HFFc6 (cell line): ENCODE measurements at places on chromosomes 3 and 15. TPM values are rescaled to one million over a fixed set of nuclear protein-coding genes. Genes with fewer than 3 reads are reported as not detected.
A peak's percentile ranks its signal among the peaks of the same experiment; 100 is the strongest.

DNA sequence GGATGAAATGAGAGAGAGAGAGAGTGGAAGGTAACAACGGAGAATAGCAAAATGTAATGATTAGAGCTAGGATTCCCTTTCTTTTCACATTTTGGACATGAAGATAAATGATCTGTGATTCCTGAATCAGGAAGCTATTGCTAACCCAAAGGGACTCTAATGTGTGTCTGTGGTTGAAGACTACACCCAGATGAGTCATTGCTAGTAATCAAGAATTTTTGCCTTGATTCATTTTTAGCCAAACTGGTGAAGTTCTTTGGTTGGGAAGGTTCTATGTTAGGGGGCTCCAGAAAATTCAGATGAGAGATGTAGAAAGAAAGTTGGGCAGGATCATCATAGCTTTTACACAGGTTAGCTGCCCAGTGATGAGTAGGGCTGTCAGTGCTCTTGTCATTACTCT lies 116.4 kb downstream of the DUT start:
- peak; percentile 76 for DNase-seq

DNA sequence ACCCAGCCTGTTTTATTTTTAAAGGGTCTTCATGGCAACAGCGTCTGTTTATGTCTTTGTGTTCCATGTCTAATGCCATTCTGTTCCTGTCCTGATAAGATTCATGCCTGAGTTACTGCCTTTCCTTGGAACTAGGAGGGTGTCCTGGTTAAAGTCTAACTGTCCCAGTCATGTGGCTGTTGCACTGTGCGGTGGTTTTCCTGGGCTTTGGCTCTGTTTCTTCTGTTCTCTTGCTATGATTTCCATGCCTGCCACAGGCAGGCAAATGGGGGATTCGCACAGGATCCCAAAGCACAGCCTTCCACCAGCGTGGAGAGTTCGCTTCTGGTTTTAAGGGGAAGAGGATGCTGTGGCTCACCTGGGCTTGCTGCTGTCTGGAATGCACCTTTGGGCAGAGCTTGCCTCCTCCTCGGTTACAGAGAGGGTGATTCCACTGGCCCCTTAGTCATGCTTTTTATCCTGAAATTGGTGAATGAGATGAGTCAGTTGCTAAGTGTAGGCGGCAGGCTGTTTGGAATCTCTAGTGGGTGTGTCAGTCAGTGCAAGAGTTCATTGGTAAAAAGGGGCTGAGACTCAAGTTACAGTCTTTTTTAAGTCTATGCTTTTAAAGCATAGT lies 86.8 kb downstream of the CCK start:
- peak; percentile 87 for DNase-seq

GRCh38 chr3:159948429-159949144 lies 40.0 kb upstream of the IL12A start:
- DNase-seq = peak; percentile 79

- DNase-seq = no peak
Observed at GRCh38 chr3:194112120-194113106, 23.5 kb upstream of the HES1 start.

DNA sequence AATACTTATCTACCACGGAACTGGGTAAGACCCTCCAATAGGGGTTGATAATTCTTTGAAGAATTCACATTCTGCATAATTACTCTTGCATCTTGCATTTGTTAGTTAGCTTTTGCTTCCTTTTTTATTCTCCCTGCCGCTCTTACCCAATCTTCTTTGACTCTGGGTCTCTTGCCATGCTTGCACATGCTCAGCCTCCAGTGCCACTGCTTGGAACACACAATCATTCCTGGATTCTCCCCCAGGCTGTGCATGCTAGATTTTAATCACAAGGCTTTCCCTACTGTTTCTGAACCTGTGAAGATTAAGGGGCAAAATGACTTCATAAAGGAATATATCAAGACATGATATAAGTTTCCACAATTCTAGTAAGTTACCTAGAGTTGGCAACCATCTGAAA lies 133.1 kb downstream of the IL1RAP start:
- DNase-seq = no peak

DNA sequence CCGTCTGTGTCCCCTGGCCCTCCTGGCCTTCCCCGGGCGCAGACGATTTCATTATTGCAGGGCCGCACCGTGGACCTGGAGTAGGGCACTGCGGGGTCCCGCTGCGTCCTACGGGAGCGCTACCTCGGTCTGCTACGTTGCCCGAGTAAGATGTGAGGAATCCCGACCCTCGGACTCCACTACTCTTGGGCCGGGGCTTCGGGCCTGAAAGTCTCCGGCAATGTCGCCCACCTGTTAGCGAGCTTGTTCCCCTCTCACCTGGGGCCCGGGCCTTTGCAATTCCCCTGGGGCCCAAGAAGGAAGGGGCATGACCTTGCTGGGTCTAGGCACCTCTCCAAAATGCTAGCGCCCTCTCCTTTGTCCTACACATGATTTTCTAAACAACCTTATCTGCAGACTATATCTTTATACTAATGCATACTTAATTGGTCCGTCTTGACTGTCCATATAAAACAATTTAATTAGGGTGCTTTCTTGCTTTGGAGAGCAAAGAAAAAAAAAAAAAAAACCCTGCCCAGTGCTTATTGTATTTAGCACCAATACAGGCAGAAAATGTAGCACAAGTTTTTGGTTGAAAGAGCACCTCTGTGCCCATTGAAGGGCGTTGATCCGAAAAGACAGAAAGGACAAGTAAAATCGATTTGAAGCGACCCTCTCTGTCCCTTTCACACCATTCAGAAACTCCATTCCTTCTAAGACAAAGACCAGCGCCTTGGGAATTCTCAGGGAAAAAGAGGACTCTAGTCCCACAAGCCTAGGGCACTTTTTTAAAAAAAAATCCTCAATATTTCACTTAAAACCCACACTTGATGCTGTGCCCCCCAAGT lies 7.0 kb upstream of the NR2F2 start:
- DNase-seq = no peak

GRCh38 chr3:160837394-160837980 lies 81.5 kb downstream of the PPM1L start:
- DNase-seq = no peak

- DNase-seq = no peak
Observed at GRCh38 chr15:48501208-48501607, 144.3 kb downstream of the FBN1 start.

- no peak for DNase-seq
Observed at GRCh38 chr3:179318876-179319275, 4.0 kb upstream of the ZNF639 start.

GRCh38 chr3:152696962-152697361 lies 138.0 kb upstream of the P2RY1 start:
- DNase-seq = no peak

DNA sequence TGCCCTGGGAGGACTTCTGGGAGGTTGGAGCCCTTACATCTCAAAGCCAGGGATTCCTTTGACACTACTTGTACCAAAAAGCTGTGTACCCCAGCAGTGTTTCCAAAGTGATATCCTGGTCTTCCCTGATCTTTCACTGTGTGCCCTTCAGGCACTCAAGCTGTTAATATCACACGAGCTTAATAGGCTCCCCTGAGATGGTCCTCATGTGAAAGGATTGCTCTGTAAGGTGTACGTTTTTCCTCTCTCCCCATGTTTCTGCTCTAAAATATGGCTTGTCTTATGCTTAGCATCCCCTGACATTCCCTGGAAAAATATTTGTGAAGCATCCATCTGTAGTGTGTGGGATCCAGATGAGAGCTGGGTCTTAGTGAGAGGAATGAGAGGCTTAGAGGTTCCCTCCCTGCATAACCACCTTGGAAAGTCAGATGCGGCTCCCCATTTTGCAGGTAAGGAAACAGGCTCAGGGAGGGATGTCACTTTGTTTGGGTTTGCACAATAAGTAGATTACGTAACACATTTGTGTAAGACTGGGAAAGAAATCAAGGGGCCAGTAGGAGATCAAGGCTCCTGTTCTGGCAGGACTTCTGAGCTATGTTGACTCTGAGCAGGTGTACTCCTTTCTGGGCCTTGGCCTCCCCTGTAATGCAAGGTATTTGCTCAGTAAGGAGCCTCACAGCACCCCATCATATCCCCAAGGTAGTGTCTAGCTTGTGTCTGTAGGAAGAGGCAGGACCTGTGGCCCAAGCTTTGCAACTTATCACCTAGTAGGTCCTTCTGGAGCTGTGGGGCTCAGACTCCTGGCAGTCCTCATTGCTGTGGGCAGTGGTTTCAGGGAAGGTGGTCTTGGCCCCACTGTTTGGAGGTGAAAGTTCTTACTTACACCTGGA lies 667 bp upstream of the ACOX2 start:
- DNase-seq = no peak

DNA sequence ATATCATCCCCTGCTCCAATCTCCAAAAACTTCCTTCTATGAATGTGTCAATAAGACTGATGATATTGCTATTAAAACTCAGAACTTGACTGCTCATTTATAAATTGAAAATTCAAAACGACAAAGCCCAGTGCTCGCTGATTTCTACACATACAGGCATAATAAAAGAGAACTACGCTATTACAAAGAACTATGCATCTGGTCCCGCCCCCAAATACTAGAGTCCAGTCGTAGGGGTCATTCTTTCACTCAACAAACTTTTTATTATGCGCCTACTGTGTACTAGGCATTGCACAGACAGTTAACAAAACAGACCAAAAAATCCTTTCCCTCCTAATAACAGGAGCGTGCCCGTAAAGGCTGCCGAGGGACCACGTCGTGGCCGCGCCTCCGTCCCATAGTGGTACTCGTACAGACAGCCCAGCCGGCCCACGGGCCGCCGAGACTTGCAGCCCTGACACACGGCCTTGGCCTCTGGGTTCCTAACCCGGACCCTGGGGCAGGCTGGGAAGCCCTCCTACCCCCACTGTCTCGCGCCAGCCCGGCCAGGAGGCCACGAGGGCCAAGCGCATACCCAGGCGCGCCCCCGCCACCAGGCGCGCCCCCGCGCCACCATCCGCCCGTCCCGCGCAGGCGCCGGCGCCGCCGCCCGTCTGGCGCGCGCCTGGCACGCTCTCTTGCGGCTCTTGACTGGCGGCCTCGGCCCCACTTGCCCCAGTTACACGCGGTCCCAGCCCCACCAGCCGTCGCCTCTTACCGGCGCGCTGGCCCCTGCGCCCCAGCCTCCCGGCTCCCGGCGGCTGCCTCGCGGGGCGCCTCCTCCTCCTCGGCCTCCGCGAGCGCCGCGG lies 757 bp downstream of the AVEN start:
- peak; percentile 57 for DNase-seq

The HYAL1 gene
- 0.15 to 0.61 TPM (median 0.23 TPM) in 3 replicates for total RNA-seq

The HTR3D gene
- not detected in 3 replicates for total RNA-seq

The PLCB2 gene
- 0.37 to 0.50 TPM in 2 of 3 replicates, not detected in the other for total RNA-seq

The HES1 gene
- 8.3 and 13.7 TPM in 2 replicates for total RNA-seq

The SIDT1 gene
- not detected in 3 replicates for total RNA-seq

The GP9 gene
- not detected in 2 replicates for total RNA-seq
